ENCODE measurements at places on chromosomes 4 and X. TPM values are rescaled to one million over a fixed set of nuclear protein-coding genes. Genes with fewer than 3 reads are reported as not detected.

- DNase-seq: peak; percentile 27
Measured at GRCh38 chr4:83013420-83013867, 2.8 kb upstream of the LIN54 start.

DNA sequence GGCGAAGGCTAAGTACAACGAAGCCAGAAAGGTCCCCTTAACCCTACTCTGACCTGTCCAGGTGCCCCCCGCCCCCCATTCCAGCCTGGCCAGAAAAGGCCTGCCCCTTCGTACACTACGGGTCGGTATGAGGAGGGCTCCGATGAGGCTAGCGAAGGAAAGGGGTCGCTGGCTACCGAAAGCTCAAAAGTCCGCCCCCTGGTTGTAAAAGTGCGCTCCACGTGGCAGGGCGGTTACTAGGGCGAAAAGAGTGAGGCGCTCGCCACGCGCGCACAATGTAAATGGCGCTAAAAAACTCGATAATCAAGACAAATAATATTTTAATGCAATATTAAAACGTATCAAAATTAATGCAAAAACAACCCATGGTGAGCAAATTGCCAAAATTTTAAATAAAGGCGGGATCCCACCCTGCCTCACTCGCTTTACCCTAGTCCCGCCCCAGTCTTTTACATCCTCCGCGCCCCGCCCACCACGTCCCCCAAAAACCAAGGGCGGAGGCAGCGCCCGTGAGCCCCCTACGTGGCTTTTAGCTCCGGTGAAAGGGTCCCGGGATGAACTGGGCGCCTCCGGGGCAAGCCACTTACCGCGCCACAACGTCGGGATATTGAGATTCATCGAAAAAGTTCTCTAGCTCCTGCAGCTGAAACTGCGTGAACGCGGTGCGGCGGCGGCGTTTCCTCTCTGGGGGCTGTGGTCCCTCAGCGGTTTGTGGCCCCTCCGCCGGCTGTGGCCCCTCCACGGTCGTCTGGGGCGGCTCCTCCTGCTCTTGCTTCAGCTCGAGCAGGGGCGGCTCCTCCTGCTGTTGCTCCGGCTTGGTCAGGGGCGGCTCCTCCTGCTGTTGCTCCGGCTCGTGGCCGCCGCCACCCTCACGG lies 929 bp downstream of the ESX1 start:
- peak; percentile 34 for DNase-seq

GRCh38 chr4:7432531-7433375 lies 2.0 kb downstream of the PSAPL1 start:
- DNase-seq: no peak

SLC49A3 gene
- polyA plus RNA-seq: 0.05 TPM

DNA sequence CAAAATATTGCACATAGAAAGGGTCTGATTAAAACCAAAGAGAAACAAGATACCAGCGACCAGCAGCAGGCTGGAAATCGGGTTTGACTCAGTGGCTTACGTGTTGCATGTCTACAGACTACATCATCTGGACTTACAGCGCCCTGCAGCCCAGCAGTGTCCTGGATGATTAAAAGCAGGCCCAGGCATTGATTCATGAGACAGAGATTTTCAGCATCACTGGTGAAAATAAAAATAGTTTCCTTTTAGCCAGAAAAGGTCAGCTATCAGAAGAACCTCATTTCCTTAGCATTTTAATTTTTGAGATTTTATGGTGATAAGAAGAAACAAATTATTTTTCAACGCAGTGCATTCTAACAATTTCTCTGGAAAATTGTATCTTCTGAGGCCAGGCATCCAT lies 190.6 kb downstream of the PTTG2 start:
- DNase-seq: no peak
